Hematopoietic multipotent progenitor cell treated with erythropoietin and hydrocortisone succinate and interleukin-3 and kit ligand, for 15 days (in vitro differentiated cells): ENCODE measurements at places on chromosomes 11 and 22.

GRCh38 chr22:45451972-45452371 lies 38.5 kb downstream of the RIBC2 start:
- no peak for DNase-seq

DNA sequence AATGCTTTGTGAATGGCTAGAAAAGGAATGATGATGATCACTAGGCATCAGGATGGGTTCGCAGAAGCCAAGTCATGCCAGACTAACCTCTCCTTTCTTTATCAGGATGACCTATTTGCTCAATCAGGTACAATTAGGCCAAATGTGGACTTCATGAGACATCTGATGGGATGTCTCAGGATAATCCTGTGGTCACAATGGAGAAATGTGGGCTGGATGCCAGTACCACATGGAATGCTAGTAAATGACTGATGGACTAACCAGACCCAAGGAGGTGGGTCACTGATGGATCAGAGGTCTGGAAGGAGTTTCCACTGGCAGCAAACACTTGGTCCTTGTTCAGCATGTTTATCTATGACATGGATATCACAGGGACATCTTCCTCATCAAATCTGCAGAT lies 94.8 kb upstream of the PHOX2A start:
- DNase-seq = no peak

DNA sequence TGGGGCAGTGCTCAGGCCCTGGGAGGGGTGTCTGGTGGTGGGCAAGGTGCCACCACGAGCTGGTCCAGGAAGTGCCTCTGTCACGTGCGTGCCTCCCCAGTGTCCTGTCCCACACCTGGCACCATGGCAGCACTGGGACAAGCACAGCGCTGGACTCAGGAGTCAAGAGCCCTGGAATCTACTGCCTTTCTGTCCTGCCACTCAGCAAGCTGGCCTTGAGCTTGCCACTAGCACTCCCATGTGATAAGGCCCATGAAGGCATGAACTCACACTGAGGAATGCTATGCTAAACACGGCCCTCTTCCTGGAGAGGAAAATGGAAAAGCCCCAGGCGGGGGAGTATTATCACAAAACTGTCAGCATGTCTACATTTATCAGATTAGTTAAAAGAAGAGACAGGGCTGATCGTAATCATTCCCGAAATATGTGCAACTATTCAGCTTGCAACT lies 50.7 kb upstream of the SLC35C1 start:
- DNase-seq = no peak

DNA sequence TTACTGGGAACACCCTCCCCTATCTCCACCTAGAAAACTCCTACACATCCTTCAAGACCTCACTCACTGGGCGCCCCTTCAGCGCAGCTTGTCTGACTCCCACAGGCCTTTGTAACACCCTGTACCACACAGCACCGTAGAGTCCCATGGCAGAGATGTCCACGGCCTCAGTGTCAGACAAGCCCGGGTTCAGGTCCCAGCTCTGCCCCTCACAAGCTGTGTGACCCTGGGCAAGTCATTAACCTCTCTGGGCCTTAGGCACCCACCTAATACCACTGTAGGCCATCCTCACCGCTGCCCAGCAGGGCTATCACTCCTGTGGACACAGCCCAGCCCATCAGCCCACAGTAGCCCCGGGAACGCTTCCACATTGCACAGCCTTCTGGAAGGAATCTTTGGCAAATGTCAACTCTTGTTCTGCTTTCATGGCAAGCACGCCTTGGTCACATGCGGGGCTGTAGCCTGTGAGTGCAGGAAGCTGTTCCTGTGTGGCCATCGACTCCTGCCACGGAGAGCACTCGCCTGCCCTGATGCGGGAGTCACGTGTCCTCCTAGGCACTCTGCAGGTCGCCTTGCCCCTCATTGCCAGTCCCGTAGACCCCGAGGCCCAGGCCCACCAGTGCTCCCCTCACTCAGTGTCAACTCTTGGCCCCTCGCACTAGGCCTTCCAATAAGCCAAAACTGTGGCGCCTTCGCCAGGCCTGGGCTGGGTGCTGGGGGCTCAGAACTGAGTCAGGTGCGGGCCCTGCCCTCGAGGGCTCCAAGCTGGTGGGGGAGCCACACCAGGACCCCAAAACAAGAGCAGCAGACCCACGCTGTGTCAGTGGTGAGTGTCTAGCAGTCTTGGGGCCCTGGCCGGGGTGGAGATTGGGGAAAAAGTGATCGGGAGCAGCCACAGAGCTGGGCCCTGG lies 32.9 kb upstream of the RFPL3 start:
- no peak for DNase-seq

DNA sequence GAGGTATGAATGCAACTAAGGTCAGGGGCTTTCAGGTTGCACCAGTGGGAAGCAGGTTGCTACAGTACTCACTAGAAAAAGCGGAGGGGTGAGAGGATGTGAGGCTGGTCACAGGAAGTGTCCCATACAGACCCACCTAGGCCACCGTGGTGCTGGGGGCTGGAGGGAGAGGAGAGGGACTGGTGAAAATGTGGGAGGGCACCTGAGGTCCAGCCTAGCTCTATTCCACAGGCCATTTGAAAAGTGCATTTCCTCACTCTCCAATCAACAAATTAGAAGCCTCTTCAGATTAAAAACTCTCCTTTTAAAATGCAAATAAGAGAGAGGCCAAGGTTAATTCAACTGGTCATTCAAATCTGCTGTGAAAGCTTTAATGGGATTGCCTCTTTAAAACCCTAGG lies 38.6 kb upstream of the NCAM1 start:
- no peak for DNase-seq

GRCh38 chr22:22397875-22398524 lies 110.5 kb downstream of the ZNF280B start:
- DNase-seq = no peak

DNA sequence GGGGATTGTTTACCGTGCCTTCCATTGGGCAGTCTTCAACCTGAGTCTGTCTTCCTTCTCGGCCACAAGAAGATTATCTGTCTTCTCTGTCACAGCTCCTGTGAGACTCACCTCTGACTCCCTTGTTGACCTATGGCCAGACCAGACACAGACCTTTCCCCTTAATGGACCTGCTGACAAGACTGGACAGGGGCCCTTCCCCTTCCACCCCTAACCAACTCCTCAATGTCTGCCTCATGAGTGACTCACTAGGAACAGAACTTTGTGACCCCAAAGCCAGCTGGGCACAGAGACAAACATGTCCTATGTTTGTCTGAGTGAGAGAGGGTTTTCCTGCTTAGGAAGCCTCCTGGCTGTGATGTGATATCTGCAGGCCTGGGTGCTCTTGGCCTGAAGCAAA lies 405.0 kb downstream of the BRD1 start:
- DNase-seq = no peak

DNA sequence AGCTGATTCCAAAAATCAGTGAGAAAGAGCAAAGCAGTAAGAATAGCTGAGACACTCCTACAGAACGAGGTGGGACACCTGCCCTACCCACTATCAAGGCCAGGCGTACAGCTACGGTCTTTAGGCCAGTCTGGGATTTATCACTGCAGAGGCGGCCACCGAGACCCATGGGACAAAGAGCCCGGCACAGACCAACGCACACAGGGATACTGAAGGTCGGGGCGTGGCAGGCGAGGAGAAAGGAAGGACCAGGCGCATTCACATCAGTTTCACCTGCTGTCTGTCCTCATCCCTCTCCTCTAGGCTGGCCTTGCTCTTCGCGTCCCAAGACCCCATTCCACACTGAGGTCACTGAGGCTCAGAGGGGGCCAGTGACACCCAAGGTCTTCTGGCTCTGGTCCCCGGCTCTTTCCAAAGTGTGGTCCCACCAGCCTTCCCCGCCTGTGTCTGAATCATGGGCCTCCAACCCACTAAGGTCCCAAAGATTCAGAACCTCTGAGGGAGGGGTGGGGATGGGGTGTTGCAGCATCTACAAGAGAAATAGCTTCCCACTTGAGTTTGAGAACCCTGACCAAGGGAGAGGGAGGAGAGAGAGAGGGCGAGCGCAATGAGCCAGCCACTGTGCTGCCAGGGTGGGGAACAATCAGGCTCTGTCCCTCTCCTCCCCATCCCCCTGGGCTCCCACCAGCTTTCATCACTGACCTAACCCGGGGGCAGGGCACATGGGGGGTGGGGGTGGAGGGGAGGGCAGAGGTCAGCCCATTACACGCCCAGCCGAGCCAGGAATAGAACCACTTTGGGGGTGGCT lies 7.2 kb upstream of the PICK1 start:
- DNase-seq = no peak

GRCh38 chr11:112785149-112785548 lies 176.1 kb upstream of the NCAM1 start:
- DNase-seq = no peak
